Muscle of leg (tissue), 16 donors: ENCODE measurements at places on chromosomes 11 and 22. TPM values are rescaled to one million over a fixed set of nuclear protein-coding genes. Genes with fewer than 3 reads are reported as not detected.

Gene RAG1
- 5.8 TPM for total RNA-seq

Gene IL17REL
- total RNA-seq, result not detected

- peaks cover 2% of the 10 kb centered on the region for H3K27me3 ChIP-seq
- no peak overlapping the region for H3K4me3 ChIP-seq
- no peak overlapping the region for H3K27ac ChIP-seq
- peaks cover 19% of the 10 kb centered on the region for H3K36me3 ChIP-seq
- no peak for DNase-seq
- peaks cover 64% of the 10 kb centered on the region for H3K4me1 ChIP-seq
These were observed 5.7 kb downstream of the OAF start for GRCh38 chr11:120216426-120217102.

GRCh38 chr11:36783808-36784207, 185.8 kb upstream of the RAG2 start:
- no peak overlapping the region for H3K27ac ChIP-seq
- DNase-seq, result no peak
- no peak overlapping the region for H3K4me3 ChIP-seq
- H3K36me3 ChIP-seq, result no peaks in the 10 kb centered on the region
- H3K4me1 ChIP-seq, result no peaks in the 10 kb centered on the region

DNA sequence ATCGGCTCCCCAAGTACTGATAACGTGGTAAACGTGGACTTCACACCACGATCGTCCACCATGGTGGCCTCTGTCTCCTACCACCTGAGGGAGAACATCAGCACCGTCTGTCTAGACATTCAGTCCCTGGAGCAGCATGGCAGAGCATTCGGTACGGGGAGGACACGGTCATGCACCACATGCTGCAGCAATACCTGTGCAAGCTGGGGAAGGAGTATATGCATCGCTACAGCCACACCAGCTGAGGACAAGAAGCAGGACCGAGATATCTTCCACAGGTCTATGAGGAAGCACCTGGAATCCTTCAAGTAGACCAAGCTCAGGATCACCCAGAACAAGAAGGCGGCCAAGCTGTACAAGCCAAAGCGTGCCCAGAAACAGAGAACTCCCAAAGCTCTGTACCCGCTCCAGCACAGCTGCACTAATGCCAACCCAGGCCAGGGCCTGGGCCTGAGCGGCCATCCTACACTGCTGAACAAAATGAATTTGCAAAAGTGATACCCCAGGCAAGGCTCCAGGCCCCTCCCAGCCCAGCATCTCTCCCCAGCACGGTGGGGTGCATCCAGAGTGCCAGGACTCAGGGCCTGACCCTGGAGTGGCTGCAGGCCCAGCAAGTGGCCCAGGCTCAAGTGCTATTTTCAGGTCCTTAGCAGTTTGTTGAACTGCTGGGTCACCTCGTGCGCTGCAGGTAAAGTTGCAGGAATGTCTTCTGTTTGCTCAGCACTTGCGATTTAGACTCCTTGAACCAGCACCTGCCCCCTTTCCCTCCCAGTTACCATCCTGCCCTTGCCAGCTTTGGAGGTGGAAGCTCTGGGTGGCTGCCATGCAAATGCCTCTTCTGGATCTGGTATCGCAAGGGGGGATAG, 119.3 kb upstream of the SERPIND1 start:
- no peak for DNase-seq
- no peak overlapping the region for H3K4me3 ChIP-seq
- peaks cover 2% of the 10 kb centered on the region for H3K27me3 ChIP-seq
- H3K4me1 ChIP-seq, result no peaks in the 10 kb centered on the region
- no peak overlapping the region for H3K27ac ChIP-seq

DNA sequence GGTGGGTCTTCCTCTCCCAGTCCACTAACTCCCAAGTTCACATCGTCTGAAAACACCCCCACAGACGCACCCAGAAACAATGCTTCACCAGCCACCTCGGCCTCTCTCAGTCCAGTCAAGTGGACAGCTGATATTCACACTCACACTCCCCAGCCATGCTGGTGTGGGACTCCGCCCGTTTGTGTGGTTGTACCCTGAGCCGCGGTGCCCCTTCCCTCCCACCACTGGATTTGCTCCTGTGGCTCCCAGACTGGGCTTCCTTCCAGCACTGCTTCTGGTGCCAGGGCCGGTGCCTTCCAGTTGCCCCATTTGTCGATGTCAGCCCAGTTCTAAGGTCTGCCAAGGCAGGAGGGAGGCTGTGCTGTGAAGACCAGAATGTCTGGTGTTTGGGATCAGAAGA, 37.9 kb upstream of the PLET1 start:
- H3K4me1 ChIP-seq, result peaks cover 4% of the 10 kb centered on the region
- peaks cover 4% of the 10 kb centered on the region for H3K27me3 ChIP-seq
- no peak for DNase-seq
- H3K4me3 ChIP-seq, result no peak overlapping the region

GRCh38 chr11:123815122-123815521, 9.0 kb upstream of the OR6M1 start:
- no peaks in the 10 kb centered on the region for H3K4me1 ChIP-seq
- H3K27ac ChIP-seq, result peak overlapping the region; percentile 45
- no peaks in the 10 kb centered on the region for H3K27me3 ChIP-seq
- DNase-seq, result peak; percentile 48
- no peak overlapping the region for H3K4me3 ChIP-seq
- no peaks in the 10 kb centered on the region for H3K36me3 ChIP-seq

Gene RAB36
- 1.0 TPM for total RNA-seq

GRCh38 chr11:43574949-43575912, 105.3 kb upstream of the HSD17B12 start:
- H3K27ac ChIP-seq, result peak overlapping the region; percentile 42
- peaks cover 48% of the 10 kb centered on the region for H3K4me1 ChIP-seq
- DNase-seq, result peak; percentile 75
- H3K4me3 ChIP-seq, result peak overlapping the region; percentile 30

DNA sequence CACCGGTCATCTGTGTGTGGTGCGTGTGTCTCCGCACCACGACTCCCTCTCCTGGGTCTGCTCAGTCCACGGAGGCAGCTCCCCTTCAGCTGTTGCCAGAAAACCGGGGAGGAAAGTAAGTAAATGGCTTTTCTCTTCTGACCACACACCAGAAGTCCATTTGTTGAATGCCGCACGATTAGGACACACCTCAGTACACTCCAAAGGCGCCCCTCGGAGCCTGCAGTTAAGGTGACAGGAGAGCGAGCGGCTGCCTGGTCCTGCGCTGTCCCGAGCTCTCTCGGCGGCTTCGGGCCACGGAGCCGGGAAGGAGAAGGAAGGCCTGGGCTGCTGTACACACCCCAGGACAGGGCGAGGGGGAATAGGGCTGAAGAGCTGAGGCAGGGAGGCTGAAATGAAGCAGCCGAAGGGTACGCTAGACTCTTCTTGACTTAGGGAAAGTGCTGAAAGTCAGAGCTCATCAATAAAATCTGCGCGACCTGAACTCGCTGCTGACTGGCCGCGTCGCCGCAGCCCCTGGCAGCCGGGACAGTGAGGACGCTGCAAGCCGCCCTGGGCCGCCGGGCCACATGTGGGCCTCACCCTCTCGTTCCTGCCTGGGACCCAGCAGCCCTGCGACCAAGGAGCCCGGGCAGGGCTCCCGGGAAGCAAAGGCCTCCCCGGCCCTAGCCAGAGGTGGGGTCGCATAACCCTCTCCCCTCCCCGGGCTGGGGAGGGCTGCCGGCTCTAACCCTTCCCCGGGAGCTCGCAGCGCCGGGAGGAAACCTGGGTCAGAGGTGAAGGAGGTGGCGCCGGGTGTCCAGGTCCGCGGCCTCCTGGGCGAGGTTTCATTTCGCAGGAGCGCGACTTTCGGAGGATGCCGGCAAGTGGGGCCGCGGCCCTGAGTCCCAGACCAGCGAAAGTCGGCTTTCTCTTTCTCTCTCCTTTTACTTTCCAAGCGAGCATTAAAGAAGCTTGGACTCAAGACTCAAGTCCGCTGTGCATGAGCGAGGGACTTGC, 1.6 kb upstream of the PAX6 start:
- no peaks in the 10 kb centered on the region for H3K36me3 ChIP-seq
- H3K27ac ChIP-seq, result no peak overlapping the region
- peaks cover 100% of the 10 kb centered on the region for H3K27me3 ChIP-seq
- no peak for DNase-seq

- peak; percentile 97 for DNase-seq
- H3K4me3 ChIP-seq, result no peak overlapping the region
- peaks cover 62% of the 10 kb centered on the region for H3K4me1 ChIP-seq
- H3K27me3 ChIP-seq, result no peaks in the 10 kb centered on the region
These were observed 29.5 kb upstream of the WNT7B start for GRCh38 chr22:46006379-46007002.

Gene WBP2NL
- total RNA-seq, result 1.0 TPM

GRCh38 chr22:45863981-45864751, 112.8 kb downstream of the WNT7B start:
- no peak overlapping the region for H3K4me3 ChIP-seq
- H3K4me1 ChIP-seq, result peaks cover 15% of the 10 kb centered on the region
- H3K27me3 ChIP-seq, result peaks cover 43% of the 10 kb centered on the region

DNA sequence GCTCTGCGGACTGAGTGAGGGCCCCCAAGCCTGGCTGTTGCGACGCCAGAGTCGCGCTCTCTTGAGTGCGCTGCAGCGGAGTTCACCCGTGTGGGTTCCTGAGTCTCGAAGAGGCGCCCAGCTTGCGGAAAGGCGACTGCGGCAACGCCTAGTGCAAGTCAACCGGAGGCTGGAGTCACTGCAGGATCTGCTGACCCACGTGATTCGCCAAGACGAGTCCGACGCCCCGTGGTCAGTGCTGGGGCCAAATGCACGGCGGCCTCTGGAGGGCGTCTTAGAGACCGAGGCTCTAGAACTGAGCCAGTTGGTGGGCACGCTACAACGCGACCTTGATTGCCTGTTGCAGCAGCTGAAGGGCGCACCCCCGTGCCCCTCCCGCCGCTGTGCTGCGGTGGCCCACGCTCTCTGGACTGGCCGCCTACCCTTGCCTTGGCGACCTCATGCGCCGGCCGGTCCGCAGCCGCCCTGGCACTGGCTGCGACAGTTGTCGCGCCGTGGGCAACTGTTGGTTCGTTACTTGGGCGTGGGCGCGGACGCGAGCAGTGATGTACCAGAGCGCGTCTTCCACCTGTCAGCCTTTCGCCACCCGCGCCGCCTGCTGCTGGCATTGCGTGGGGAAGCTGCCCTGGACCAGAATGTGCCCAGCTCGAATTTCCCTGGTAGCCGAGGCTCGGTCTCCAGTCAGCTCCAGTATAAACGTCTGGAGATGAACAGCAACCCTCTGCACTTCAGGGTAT, 32.6 kb downstream of the RRP8 start:
- H3K27ac ChIP-seq, result no peak overlapping the region
- peak; percentile 60 for DNase-seq
- H3K36me3 ChIP-seq, result peaks cover 9% of the 10 kb centered on the region
- H3K4me3 ChIP-seq, result no peak overlapping the region

DNA sequence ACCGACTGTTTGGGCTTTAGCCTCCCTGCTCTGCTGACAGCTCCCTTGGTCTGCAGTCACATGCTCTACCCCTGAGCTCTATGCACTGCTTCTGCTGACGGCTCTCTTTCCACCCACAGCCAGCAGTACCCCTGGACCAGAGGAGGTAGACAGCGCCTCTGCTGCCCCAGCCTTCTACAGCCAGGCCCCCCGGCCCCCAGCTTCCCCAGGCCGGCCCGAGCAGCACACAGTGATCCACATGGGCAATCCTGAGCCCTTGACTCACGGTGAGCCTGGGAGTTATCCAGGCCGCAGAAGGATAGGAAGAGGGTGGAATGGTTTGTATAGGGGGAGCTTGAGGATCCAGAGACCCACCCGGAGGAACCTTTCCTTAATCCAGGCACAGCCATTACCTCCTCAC, 2.8 kb downstream of the ZFPL1 start:
- H3K36me3 ChIP-seq, result peaks cover 48% of the 10 kb centered on the region
- no peaks in the 10 kb centered on the region for H3K27me3 ChIP-seq
- peaks cover 16% of the 10 kb centered on the region for H3K4me1 ChIP-seq
- H3K27ac ChIP-seq, result no peak overlapping the region
- DNase-seq, result no peak

DNA sequence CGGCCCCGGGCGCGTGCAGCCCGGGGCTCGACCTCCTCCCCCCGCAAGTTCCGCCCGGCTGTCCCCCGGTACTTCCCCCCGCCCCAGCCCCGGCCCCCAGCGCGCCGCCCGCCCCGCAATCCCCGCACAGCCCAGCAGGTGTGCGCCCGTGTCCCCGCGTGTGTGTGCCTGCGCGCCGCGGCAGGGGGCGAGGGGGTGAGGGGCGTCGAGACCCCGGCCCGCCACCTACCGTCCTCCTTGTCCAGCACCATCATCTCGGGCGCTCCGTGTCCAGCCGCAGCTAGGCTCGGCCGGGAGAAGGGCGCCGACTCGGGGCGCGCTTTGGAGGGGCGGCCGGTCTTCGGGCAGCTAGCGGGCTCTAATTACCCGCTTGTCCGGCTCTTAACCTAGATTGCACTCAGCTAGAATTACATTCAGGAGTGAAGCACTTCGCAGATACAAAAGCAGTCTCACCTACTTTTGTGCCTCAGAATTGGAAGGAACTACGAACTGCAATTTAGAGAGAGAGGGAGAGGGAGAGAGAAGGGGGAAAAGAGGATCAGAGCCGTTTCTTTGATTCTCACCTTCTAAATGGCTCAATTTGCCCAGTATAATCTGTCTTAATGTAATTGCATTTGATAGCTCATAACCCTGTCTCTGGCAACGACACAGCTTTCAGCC, 439 bp downstream of the LMO1 start:
- DNase-seq, result no peak
- H3K27ac ChIP-seq, result no peak overlapping the region
- peaks cover 37% of the 10 kb centered on the region for H3K4me1 ChIP-seq
- peaks cover 71% of the 10 kb centered on the region for H3K27me3 ChIP-seq

DNA sequence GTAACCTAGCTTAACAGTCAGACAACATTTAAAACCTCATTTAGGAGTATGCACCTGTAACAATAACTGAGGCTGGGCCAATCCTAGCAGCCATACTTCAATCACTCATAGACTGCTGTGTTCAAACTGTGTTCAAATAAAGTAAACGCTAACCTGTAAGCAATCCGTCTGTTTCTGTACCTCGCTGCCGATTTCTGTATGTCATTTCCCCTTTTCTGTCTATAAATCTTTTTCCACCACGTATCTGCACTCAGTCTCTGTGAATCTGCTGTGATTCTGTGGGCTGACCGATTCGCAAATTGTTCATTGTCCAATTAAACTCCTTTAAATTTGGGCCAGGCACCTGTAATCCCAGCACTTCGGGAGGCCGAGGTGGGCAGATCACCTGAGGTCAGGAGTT, 12.3 kb downstream of the APOBEC3H start:
- H3K27ac ChIP-seq, result no peak overlapping the region
- H3K4me1 ChIP-seq, result no peaks in the 10 kb centered on the region
- H3K36me3 ChIP-seq, result no peaks in the 10 kb centered on the region
- no peak overlapping the region for H3K4me3 ChIP-seq

DNA sequence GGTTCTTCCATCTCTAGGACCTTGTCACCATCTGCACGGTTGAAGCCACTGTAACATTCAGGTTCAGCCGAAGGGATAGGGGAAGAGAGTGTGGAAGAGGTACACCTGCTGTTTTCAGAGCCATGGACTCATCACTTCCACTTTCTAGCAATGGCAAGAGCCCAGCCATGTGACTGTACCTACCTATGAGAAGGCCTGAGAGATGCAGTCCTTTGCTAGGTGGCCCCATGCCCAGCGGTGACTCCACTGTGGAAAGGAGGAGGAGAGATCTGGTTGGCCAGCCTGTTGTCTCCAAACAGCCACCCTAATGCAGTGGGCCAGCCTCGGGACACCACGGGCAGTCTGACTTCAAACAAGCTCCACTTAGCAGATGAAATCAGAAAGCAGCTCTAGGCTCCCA, 16.0 kb downstream of the RASD2 start:
- no peak overlapping the region for H3K4me3 ChIP-seq
- peaks cover 12% of the 10 kb centered on the region for H3K4me1 ChIP-seq
- DNase-seq, result no peak
- peaks cover 13% of the 10 kb centered on the region for H3K27me3 ChIP-seq
- peaks cover 3% of the 10 kb centered on the region for H3K36me3 ChIP-seq
